HFFc6 (cell line): ENCODE measurements at places on chromosomes 11 and 22.

DNA sequence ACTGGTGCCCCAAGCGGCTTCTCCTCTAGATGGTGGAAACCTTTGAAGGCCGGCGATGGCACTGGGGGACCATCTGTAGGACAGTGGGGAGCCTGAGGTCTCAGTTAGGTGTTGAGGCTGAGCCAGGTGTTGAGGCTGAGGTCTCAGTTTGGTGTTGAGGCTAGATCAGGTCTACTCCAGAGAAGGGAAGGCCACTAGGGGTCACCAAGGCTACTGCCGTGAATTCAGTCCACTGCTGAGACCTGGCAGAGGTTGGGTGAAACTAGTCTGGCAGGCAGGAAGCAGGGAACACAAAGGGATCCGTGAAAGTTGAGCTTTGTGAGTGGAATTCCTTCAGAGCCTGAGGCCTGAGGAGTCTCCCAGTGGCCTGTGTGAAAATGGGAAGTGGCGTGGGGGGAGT lies 123.8 kb upstream of the FGF3 start:
- no peak for DNase-seq

- DNase-seq: no peak
Measured at GRCh38 chr11:86717817-86718501, 45.5 kb upstream of the ME3 start.

DNA sequence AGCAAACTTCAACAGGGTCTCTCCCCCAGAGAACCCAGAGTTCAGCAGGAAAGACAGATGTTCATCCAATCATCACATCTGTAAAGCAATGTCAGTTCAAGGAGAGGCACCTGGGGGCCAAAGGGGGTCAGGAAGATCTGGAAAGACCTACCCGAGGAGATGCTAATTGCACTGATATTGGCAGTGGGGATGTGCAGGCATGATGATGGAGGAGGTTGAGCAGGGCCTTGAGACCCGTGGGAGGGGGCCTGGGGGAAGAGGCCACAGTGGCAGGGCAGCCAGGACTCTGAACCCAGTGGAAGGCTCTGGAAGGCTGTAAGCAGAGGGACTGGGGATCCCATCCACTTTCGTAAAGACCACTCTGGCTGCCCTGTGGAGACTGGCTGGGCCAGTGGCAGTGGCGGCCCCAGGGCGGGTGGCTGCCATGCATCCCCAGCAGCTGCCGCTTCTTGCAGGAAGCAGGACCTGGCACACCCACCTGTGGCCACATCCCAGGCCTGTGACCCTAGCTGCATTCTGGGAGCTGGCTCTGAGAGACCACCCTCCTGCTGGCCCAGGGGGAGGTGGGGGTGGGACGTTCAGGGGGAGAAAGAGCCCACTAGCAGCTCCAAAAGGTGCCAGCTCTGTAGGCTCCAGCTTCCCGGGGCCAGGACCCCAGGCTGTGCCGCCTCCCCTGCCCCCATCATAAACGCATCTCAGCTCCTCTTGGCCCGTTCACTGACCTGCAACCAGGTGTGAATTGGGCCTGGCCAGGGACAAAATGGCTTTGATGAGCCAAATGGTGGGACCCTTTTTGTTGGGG lies 59.9 kb upstream of the FGF3 start:
- DNase-seq: no peak

DNA sequence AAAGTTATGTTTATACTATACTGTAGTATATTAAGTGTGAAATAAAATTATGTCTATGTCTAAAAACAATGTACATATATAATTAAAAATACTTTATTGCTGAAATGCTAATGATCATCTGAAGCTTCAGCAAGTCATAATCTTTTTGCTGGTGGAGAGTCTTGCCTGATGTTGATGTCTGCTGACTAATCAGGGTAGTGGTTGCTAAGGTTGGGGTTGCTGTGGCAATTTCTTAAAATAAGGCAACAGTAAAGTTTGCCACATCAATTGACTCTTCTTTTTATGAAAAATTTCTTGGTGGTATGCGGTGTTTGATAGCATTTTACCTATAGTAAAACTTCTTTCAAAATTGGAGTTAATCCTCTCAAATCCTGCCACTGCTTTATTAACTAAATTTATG lies 21.4 kb downstream of the INSC start:
- DNase-seq: no peak

DNA sequence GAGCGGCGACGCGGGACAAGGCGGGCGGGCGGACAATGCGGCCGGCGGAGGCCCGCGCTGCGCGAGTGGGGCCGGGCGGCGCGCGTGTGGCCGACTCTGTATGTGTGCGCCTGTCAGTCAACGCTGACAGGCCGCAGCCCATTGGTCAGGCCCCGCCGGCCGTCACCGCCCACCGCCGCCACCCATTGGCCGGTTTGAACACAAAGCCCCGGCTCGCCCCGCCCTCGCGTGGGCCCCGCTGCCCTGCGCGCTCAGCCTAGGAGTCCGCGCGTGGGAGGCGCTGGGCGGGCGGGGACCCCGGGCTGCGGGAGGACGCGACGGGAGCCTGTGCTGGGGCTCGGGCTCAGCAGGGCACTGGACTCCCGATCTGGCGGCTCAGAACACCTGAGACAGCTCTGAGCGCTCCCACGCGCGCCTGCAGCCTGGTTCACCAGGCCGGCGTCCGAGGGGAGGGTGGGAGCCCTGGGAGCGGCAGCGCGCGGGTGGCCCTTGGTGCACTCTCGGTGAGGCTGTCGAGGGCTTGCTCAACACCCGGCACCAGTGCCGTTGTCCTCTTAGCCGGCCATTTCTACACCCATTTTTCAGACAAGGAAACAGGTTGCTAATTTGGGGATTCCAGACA lies at the start of gene SUN2:
SUN2 (minus strand) TSS at position 88 of the 622 bp plus-strand sequence. CDS start 3,370 bp downstream, outside the sequence.
- DNase-seq: peak; percentile 79

DNA sequence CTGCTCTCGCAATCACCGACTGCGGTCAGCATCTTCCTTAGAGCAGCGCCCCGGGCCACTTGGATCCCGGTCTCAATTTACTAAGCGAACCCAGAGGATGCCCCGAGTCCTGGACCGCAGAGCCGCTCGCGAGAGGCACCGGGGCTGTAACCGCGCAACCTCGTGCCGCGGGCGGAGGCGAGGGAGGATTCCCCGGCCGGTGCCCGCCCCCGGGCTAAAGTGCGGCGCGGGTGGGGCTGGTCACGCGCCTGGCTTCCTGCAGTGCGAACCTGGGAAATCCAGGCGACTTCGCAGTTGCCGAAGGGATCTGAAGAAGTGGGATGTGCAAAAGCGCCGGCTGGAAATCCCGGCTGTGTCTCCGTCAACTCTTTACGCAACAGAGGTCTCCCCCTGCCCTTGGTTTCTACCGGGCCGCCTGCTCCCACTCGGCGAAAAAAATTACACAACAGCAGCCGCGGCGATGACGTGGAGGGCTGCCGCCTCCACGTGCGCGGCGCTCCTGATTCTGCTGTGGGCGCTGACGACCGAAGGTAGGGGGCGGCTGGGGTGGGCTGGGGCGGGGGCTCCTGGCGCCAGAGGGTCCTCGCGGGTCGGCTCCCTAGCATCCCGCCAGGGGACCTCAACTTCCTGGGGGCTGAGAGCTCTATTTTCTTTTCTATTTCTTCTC lies at the start of gene NCR3LG1:
NCR3LG1 (plus strand) TSS at position 291 of the 667 bp plus-strand sequence; CDS start at position 461, 170 bp downstream.
- peak; percentile 52 for DNase-seq

DNA sequence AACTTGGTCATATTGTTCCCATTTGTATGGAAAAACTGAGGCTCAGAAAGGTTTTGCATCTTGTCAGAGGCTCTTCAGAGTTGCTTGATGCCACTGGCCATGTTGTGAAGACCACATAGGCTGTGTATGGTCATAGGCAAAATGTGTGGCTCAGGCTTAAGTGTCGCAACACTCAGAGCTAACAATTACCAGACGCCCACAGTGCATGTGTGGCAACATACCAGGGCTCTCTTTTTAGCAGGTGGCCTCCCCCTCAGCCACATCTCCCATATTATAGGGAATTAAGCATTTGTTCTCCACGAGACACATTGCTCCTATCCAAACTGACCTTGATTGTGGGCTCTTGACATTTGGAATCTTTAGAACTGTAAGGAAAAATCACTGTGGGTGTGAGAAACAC lies 802.5 kb downstream of the DLG2 start:
- DNase-seq: no peak

- DNase-seq: no peak
Measured at GRCh38 chr22:16721961-16722360, 103.2 kb downstream of the XKR3 start.

GRCh38 chr11:124876818-124877630 lies 11.8 kb downstream of the ROBO3 start:
- DNase-seq: no peak

- no peak for DNase-seq
Measured at GRCh38 chr11:65525546-65526480, 930 bp downstream of the SCYL1 start.

DNA sequence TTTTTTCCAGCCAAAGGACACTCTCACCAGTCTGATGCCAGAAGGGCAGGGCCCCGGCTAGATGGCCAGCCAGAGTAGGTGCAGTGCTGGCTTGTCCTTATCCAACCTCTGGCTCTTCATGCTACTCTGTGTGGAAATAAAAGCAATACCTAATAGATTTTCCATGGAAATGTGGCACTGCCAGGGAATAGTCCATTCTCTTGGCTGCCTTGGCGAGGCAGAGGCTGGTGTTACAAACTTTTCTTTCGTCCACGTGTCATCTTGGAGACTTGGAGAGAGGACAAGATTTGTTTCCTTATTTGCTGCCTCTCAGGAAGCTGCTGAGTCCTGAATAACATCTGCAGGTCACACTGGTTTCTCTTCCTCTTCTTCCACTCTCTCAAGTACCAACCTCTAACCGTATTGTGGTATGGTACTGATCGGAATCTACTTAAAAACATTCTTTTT lies 17.2 kb upstream of the C1QTNF4 start:
- no peak for DNase-seq

DNA sequence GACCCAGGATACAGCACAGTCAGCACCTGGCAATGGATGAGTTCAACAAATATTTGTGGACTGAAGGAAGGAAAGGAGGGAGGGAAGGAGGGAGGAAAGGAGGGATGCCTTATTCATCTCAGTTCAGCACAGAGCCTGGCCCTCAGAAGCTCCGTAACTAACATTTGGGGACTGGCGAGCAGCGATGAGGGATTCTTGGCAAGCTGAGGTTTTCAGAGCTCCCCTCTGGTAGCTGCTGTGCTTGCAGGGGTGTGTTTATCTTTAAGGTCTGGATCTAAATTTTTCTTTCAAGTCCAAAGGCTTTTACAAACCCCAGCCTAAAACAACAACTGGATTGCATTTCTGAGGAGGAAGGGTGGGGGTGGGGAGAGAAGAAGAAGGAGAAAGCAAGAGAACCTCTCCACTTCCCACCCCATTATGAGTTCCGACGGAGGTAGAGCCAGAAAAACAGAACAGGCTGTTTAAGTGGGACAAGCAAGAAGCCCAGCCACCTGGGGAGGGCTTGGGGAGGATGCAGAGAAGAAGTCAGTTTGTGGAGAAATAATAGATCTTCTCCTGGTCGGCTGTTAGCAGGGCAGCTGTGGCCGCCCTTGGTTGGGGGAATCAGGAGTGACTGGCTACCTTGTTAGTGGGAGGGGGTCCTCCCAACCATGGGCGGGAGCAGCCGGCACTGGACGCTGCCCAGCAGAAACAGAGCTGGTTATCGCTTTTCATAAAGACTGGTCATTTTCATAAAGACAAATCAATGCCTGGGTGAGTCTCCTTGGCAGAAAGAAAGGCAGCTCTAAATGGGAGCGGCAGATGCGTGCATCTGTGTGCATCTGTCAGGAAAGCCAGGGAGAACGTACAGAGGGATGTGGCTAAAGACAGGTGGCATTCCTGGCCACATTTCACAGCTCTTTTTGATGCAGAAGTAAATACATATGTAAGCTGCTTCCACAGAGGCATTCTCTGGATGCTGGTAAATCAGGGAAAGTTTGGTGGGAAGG lies 78.0 kb downstream of the TSPAN18 start:
- DNase-seq: no peak

GRCh38 chr22:28244757-28245156 lies 325.7 kb upstream of the PITPNB start:
- DNase-seq: no peak

DNA sequence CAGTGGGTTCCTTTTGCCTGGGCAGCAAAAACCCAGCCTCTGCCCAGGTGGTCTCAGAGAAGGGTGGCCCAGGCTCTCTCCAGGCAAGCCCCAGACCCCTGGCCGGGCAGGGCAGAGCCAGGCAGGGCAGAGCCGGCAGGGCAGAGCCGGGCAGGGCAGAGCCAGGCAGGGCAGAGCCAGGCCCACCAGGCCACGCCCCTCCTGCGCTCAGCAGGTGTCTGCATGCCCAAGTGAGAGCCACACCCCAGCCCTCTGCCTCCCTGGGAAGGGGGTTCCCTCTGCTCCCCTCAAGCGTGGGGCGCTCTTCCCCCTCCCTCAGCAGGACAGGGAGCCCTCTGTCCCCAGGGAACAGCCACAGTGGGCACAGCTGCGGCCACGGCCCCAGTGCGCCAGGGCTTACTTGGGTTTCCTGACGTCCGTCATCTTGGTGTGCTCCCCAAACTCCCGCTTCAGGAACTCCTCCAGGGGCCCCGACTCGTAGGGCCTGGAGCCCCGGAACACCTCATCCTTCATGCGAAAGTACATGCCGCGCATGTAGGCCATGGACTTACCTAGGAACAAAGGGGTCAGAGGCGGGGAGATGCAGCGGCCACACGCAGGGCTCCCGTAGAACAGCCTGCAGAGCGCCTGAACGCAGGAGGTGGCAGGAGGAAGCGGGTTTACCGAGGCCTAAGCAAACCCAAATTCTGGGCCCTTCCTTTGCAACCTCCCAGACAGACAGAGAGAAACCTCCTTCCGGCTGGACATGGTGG lies 10.1 kb upstream of the BAIAP2L2 start:
- no peak for DNase-seq

DNA sequence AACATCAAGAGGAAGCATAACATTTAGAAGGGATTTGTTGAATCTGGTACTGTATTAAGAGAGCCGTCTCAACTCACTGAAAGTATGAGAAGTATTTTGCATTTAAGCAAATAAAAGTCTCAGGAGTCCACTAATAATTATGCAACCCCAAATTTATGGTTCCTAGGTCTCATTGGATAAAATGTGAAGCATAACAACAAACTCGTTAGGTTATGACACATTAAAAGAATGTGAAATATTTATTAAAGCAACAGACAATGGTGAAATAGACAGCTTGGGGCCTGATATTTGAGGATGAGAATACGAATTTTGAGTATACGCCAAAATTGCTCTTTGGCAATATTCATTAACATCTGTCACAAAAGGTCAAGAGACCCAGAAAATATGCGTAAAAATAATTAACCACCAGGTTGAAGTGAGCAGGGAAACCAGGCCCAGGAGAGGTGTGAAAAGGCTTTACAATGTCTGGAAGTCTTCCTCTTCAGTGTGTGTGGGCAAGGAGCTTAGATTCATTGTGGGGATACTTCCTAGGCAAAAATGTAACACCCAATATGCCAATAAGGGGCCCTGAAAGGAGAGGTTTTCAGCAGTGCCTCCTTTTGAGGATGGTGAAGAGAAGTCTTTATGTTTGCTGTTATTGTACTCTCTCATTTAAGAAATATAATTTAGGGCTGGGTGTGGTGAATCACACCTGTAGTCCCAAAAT lies 89.2 kb downstream of the FDX1 start:
- peak; percentile 2 for DNase-seq

- DNase-seq: peak; percentile 78
Measured at GRCh38 chr22:37749831-37750595, 53.2 kb downstream of the TRIOBP start.

- peak; percentile 31 for DNase-seq
Measured at GRCh38 chr11:8056810-8057463, 24.1 kb upstream of the TUB start.
